CD4-positive, alpha-beta memory T cell (primary cell): ENCODE measurements at places on chromosomes 4 and X. TPM values are rescaled to one million over a fixed set of nuclear protein-coding genes. Genes with fewer than 3 reads are reported as not detected.

OPHN1 gene
- total RNA-seq, result 0.23 TPM

INTU gene
- not detected for total RNA-seq

SATL1 gene
- total RNA-seq, result not detected

METTL14 gene
- 67.2 TPM for total RNA-seq

TASL gene
- 2.8 TPM for total RNA-seq

SMARCA1 gene
- total RNA-seq, result 0.39 TPM

C4orf51 gene
- not detected for total RNA-seq

REST gene
- 77.3 TPM for total RNA-seq

PPP1R3F gene
- 17.4 TPM for total RNA-seq

DUSP9 gene
- not detected for total RNA-seq

FBXL5 gene
- 62.2 TPM for total RNA-seq

MMRN1 gene
- total RNA-seq, result 0.52 TPM

TLR10 gene
- 0.20 TPM for total RNA-seq

PPID gene
- 32.0 TPM for total RNA-seq

HTR2C gene
- not detected for total RNA-seq

TNIP3 gene
- total RNA-seq, result 0.55 TPM

RADX gene
- 15.6 TPM for total RNA-seq

TMSB15A gene
- not detected for total RNA-seq

P2RY4 gene
- 0.35 TPM for total RNA-seq

ARMCX4 gene
- 13.3 TPM for total RNA-seq

MTTP gene
- total RNA-seq, result 0.67 TPM

DYNLT3 gene
- 38.5 TPM for total RNA-seq

SPANXN3 gene
- not detected for total RNA-seq

PPP4R3C gene
- not detected for total RNA-seq

SHROOM4 gene
- total RNA-seq, result not detected

CXCL11 gene
- total RNA-seq, result not detected

TLR8 gene
- total RNA-seq, result 0.33 TPM

CD38 gene
- 1.00 TPM for total RNA-seq

SLAIN2 gene
- total RNA-seq, result 87.5 TPM

TRIML2 gene
- total RNA-seq, result not detected

SPIN4 gene
- total RNA-seq, result 3.8 TPM

FGD1 gene
- not detected for total RNA-seq

DCAF12L1 gene
- not detected for total RNA-seq
